ENCODE measurements at places on chromosomes 5 and 9. TPM values are rescaled to one million over a fixed set of nuclear protein-coding genes. Genes with fewer than 3 reads are reported as not detected.

Gene PAEP
- total RNA-seq: not detected

Gene SPINK7
- total RNA-seq: not detected

Gene ZNG1E
- 34.5 TPM for total RNA-seq

Gene GGTA1
- total RNA-seq: not detected

Gene TNC
- total RNA-seq: 0.30 TPM

Gene FGD3
- total RNA-seq: 4.1 TPM

Gene AK8
- total RNA-seq: 1.3 TPM

Gene SPTAN1
- 280 TPM for total RNA-seq

Gene SLC36A2
- total RNA-seq: not detected

Gene ISL1
- total RNA-seq: 9.8 TPM

Gene NRG2
- 0.64 TPM for total RNA-seq
